WTC11 (cell line): ENCODE measurements at places on chromosomes 5 and 9.

- DNase-seq, result no peak
Observed at GRCh38 chr5:1975898-1976765, 93.4 kb upstream of the IRX4 start.

- DNase-seq, result no peak
Observed at GRCh38 chr5:167984951-167985350, 306.5 kb upstream of the WWC1 start.

DNA sequence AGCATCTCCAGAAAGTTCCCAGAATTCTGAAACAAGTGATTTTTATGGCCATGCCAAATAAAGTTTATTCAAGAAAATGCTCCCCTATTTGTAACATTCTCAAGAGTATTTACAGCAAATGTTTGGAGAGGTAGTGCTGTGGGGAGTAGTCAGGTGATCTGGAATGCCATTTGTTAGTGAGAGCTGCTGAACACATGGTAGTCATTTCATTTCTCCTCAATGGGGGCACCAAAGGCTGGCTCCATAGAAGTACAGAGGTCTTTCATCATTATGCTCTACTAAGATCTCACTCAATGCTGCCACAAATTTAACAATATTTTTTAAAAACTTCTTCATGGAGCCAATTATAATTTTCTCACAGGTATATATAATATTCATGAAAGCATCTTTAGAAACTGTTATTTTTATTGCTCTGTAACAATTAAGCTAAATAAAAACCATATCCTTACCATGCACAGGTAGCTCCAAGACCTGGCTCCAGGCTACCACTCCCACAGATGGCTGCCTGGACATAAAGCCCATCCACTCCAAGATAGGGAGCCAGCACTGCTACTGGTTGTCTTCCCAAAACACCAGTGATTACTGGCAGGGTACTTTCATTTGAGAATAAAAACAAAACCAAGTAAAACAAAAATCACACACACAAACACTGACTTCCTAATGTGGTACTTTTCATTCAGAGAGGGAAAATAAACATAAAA is 200.8 kb downstream of the PLK2 start:
- no peak for DNase-seq

DNA sequence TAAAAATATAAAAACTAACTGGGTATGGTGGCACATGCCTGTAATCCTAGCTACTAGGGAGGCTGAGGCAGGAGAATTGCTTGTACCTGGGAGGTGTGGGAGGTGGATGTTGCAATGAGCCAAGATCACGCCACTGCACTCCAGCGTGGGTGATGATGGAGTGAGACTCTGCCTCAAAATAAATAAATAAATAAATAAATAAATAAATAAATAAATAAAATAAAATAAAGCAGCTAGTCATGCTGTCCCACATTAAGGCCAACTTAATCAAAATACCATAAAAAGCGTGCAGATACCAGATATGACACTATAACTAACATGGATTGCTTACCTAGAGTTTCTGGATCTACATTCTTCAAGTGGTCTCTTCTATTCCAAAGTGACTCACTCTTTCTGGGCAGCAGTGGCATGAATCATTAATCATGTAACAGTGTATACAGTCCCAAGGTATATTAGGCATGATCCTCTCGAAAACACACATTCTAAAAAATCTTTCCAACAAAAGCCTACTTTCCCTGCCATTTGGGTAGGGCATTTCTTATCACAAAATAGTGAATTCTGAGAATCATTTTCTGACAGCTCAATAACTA is 187.1 kb downstream of the ELAVL2 start:
- DNase-seq, result no peak

DNA sequence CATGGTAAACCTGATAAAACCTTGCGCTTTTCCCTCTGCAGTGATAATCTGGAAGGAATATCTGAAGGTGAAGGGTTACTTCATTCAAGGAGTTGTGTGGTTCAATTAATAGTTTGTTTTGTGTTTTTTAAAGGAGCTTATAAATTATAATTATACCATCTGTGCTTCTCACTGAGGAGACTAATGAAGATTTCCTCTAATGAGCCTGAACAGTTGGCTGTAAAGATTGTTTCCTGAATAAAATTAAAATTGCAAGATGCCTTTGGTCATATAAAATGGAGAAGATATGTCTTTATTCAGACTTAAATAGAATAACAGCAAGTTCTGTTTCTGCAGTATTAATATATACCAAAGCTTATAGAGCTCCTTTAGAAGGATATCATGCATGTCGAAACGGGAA is 59.9 kb downstream of the GAPVD1 start:
- no peak for DNase-seq

GRCh38 chr9:77856615-77857014 is 175.0 kb downstream of the GNAQ start:
- no peak for DNase-seq
